ENCODE measurements at places on chromosomes 6 and 20. TPM values are rescaled to one million over a fixed set of nuclear protein-coding genes. Genes with fewer than 3 reads are reported as not detected.

The PAX1 gene
- total RNA-seq, result not detected

The CPNE5 gene
- 0.44 TPM for total RNA-seq

The CRISP3 gene
- not detected for total RNA-seq

The CDH26 gene
- total RNA-seq, result 0.46 TPM

The CYP39A1 gene
- total RNA-seq, result 0.72 TPM

The SOD2 gene
- 180 TPM for total RNA-seq

The PSORS1C2 gene
- not detected for total RNA-seq

The MEP1A gene
- total RNA-seq, result not detected

The PLCB4 gene
- 1.5 TPM for total RNA-seq

The HLA-DRB5 gene
- not detected for total RNA-seq

The BCAS1 gene
- 3.1 TPM for total RNA-seq

The PAK5 gene
- total RNA-seq, result not detected

The VTA1 gene
- total RNA-seq, result 72.1 TPM

The CST2 gene
- total RNA-seq, result not detected

DNA sequence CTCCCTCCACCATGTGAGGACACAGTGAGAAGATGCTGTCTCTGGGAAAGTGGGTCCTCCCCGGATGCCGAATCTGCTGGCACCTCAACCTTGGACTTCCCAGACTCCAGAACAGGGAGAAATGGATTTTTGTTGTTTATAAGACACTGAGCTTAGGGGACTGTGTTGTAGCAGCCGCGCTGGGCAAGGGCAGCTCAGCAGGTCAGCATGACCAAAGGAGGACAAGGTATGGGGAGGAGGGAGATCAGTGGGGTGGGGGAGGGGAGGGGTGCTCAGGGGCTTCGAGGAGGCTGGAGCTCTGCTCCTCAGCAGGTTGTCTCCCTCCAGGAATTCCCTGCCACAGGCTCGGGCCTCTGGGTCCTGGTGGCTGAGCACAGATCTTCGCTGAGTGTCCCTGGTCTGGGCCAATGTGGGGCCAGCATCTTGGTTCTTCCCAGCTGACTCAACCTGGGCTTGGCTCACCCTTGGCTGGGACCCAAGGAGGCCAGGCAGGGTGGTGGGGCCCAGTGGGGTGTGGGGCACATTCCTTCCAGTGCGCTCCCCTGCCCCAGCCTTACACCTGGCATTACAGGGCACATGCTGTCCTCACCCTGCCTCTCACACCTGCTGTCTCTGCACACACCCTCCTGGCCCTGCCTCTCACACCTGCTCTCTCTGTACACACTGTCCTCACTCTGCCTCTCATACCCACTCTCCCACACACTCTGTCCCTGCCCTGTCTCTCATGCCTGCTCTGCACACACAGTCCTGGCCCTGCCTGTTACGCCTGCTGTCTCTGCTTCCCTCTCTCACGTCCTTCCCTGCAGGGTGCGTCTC lies 107.3 kb downstream of the SYCP2 start:
- no peaks in the 10 kb centered on the region for H3K4me1 ChIP-seq
- no peaks in the 10 kb centered on the region for H3K36me3 ChIP-seq
- H3K4me3 ChIP-seq, result no peak overlapping the region
- peaks cover 2% of the 10 kb centered on the region for H3K27me3 ChIP-seq
- no peak for DNase-seq
- no peak overlapping the region for H3K27ac ChIP-seq

GRCh38 chr6:30206152-30206551 lies 7.1 kb downstream of the TRIM26 start:
- no peak overlapping the region for H3K27ac ChIP-seq
- H3K4me3 ChIP-seq, result no peak overlapping the region
- no peaks in the 10 kb centered on the region for H3K27me3 ChIP-seq
- peaks cover 25% of the 10 kb centered on the region for H3K4me1 ChIP-seq

- H3K36me3 ChIP-seq, result no peaks in the 10 kb centered on the region
- H3K27me3 ChIP-seq, result no peaks in the 10 kb centered on the region
- DNase-seq, result no peak
- H3K27ac ChIP-seq, result no peak overlapping the region
- H3K4me1 ChIP-seq, result no peaks in the 10 kb centered on the region
- no peak overlapping the region for H3K4me3 ChIP-seq
These were observed 69.1 kb downstream of the RNF217 start for GRCh38 chr6:125031385-125031784.

- H3K4me1 ChIP-seq, result peaks cover 9% of the 10 kb centered on the region
- no peak for DNase-seq
- peak within 1 kb of the TSS; percentile 88 for H3K27ac ChIP-seq
- H3K36me3 ChIP-seq, result no peaks in the 10 kb centered on the region
These were observed at the start of gene SNX9 for GRCh38 chr6:157823001-157823527. SNX9 (plus strand) TSS chr6:157823246; CDS start chr6:157823435, 189 bp downstream.

DNA sequence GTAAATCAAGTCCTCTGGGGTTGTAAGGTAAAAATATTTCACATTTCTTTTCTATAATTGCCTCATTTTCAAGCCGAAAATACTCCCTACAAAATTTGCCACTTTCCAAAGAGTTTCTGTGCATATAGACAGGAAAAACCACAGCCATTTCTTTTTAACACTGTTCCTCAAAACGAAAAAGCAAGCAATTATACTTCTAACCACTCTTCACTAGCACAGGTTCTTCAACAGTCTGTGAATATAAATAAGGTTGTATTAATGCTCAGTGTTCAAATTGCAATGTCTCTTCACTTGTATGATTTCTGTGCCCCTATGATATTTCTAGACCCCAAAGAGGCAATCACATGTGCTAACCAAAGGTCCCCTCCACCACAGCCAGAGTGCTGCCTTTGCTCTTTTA lies 206.0 kb downstream of the SIM1 start:
- H3K27ac ChIP-seq, result no peak overlapping the region
- H3K4me3 ChIP-seq, result no peak overlapping the region
- DNase-seq, result no peak
- H3K27me3 ChIP-seq, result no peaks in the 10 kb centered on the region

GRCh38 chr6:42987533-42988451 lies 3.4 kb downstream of the PPP2R5D start:
- no peaks in the 10 kb centered on the region for H3K27me3 ChIP-seq
- no peak for DNase-seq
- H3K4me1 ChIP-seq, result peaks cover 6% of the 10 kb centered on the region
- no peak overlapping the region for H3K27ac ChIP-seq

DNA sequence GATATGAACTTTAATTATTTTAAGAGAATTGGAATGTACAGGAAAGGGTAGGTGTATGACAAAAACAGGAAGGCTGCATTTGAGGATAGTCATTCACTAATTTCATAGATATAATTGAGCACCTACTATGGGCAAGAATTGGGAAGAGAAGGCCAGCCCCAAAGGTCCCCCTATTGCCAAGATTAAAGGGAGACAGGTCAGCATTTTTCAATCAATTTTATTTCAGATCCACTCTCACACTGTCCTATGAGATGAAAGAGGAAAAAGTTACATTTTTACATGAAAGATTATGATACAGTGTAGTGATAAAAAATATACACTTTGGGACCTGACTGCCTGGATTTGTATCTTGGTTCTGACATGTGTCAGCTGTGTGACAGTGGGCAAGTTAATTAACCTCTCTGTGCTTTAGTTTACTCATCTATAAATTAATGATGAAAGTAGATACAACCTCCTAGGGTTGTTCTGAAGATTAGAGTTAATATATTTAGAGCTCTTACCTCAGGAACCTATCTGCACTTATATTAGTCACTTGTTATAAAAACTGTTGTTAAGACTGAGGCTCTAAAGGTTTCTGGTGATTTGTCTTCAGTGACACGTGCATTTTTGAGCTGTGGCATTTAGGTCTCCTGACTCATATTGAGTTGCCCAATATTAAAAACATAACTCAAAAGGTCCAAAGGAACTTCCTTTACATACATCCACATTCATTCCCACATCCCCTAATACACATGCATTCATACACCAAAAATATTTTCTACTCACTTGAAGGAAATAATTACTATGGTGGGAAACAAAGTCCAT lies 45.7 kb downstream of the SCGN start:
- no peaks in the 10 kb centered on the region for H3K27me3 ChIP-seq
- no peaks in the 10 kb centered on the region for H3K4me1 ChIP-seq
- no peak overlapping the region for H3K4me3 ChIP-seq
- H3K27ac ChIP-seq, result no peak overlapping the region
- no peaks in the 10 kb centered on the region for H3K36me3 ChIP-seq

GRCh38 chr6:50791900-50792508 lies 26.7 kb upstream of the TFAP2B start:
- H3K4me3 ChIP-seq, result no peak overlapping the region
- H3K4me1 ChIP-seq, result no peaks in the 10 kb centered on the region
- H3K27me3 ChIP-seq, result no peaks in the 10 kb centered on the region
- no peaks in the 10 kb centered on the region for H3K36me3 ChIP-seq
- peak; percentile 28 for DNase-seq

GRCh38 chr6:127053032-127053874 lies 65.2 kb upstream of the RSPO3 start:
- H3K27ac ChIP-seq, result no peak overlapping the region
- DNase-seq, result no peak
- no peaks in the 10 kb centered on the region for H3K4me1 ChIP-seq
- no peaks in the 10 kb centered on the region for H3K36me3 ChIP-seq
- no peaks in the 10 kb centered on the region for H3K27me3 ChIP-seq
- no peak overlapping the region for H3K4me3 ChIP-seq

GRCh38 chr6:157597461-157598312 lies 216.7 kb downstream of the ZDHHC14 start:
- H3K36me3 ChIP-seq, result no peaks in the 10 kb centered on the region
- no peak overlapping the region for H3K27ac ChIP-seq
- H3K4me3 ChIP-seq, result no peak overlapping the region
- H3K4me1 ChIP-seq, result no peaks in the 10 kb centered on the region
- no peak for DNase-seq

DNA sequence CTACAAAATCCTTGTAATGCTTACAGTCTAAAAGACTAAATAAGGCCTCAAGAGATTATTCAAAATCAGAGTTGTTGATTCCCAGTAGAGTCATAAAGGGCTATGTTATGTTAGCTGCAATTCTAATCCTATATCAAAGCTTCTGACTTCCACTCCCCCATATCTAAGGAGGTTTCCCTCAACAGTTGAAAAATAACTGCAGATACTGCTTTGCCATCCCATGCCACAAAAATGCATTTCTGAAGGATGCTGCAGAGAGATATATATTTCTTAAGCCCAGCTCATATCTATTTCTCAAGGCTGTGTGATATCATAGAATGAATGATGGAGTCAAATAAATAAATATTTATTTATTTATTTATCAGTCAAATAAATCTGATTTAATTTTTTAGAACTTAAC lies 332.3 kb downstream of the LAMA2 start:
- no peak overlapping the region for H3K4me3 ChIP-seq
- DNase-seq, result no peak
- H3K27me3 ChIP-seq, result no peaks in the 10 kb centered on the region

GRCh38 chr6:135231469-135231844 lies 50.3 kb downstream of the MYB start:
- no peak overlapping the region for H3K4me3 ChIP-seq
- DNase-seq, result no peak
- no peaks in the 10 kb centered on the region for H3K4me1 ChIP-seq
- H3K27me3 ChIP-seq, result no peaks in the 10 kb centered on the region
- no peaks in the 10 kb centered on the region for H3K36me3 ChIP-seq
- H3K27ac ChIP-seq, result no peak overlapping the region

- H3K27me3 ChIP-seq, result no peaks in the 10 kb centered on the region
- no peak overlapping the region for H3K27ac ChIP-seq
- no peaks in the 10 kb centered on the region for H3K4me1 ChIP-seq
- no peaks in the 10 kb centered on the region for H3K36me3 ChIP-seq
- DNase-seq, result no peak
These were observed 121.6 kb upstream of the LGSN start for GRCh38 chr6:63441266-63441956.

- H3K4me1 ChIP-seq, result peaks cover 48% of the 10 kb centered on the region
- DNase-seq, result no peak
- H3K27me3 ChIP-seq, result no peaks in the 10 kb centered on the region
- no peak overlapping the region for H3K4me3 ChIP-seq
These were observed 97.5 kb downstream of the CEBPB start for GRCh38 chr20:50288128-50288623.

DNA sequence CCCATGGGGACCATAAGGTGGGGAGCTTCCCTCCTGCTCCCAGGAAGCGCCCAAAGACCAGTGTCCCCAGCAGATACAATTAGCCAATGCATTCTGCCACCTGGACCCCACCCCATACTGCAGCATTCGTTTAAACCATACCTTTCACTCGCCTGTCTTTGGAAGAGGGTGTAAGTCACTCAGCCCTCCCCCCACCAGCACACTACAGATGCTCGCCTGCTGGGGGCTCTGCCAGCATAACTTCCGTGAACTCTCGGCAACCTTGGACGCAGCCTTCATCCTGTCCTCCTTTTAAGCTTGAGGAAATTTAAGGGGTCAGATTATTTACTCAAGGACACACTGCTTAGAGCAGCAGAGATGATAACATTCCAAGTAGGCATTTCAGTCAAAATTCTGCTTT lies 94.4 kb upstream of the NAA20 start:
- no peaks in the 10 kb centered on the region for H3K36me3 ChIP-seq
- no peaks in the 10 kb centered on the region for H3K27me3 ChIP-seq
- DNase-seq, result no peak
- H3K27ac ChIP-seq, result no peak overlapping the region

DNA sequence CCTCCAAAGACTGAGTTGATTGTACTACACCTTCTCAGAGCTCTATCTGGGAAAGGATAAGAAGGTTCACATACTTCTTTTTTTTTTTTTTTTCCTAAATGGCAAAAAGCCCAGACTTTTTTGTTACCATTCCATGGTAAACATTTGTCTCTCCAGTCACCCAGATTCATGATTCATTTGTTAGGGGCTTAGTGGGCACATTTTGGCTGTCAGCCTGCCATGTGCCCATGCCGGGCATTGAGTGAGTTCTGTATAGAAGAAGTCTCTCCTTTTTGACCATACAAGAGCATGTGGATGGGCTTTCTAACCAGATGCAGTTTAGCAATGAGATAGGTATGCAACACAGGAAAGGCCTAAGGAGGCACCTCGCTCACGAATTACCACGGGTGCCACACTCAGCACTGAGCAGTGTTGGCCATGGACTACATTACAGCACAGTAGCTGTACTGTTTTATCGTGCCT lies 447.5 kb upstream of the HSF2 start:
- no peak overlapping the region for H3K27ac ChIP-seq
- peak; percentile 42 for DNase-seq
- no peaks in the 10 kb centered on the region for H3K27me3 ChIP-seq
- no peaks in the 10 kb centered on the region for H3K4me1 ChIP-seq

- H3K27ac ChIP-seq, result no peak overlapping the region
- H3K27me3 ChIP-seq, result no peaks in the 10 kb centered on the region
- H3K4me3 ChIP-seq, result no peak overlapping the region
- H3K36me3 ChIP-seq, result no peaks in the 10 kb centered on the region
- DNase-seq, result no peak
- H3K4me1 ChIP-seq, result no peaks in the 10 kb centered on the region
These were observed 226.6 kb downstream of the COL12A1 start for GRCh38 chr6:74979065-74979766.

DNA sequence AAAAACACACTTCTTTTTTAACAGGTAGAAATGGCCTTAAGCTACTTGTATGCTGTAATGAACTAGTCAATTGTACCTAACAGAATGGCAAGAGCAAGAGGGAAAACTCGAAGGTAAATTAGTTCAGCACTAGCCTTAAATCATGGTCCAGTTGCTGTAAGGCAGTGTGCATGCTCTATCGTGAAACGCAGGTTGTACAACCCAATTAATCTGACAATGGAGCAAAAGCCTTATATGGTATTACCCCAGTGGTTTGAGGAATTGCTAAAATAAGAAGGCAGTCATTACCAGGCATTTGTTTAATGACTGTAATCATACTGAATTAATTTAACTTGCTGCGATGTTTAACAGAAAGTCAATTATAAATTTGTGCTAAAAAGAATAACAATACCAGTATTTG lies 69.3 kb upstream of the SOX4 start:
- H3K4me3 ChIP-seq, result no peak overlapping the region
- DNase-seq, result no peak
- H3K27me3 ChIP-seq, result peaks cover 10% of the 10 kb centered on the region
- no peaks in the 10 kb centered on the region for H3K4me1 ChIP-seq
- no peak overlapping the region for H3K27ac ChIP-seq
